ENCODE measurements at places on chromosomes 7 and 10.
A peak's percentile ranks its signal among the peaks of the same experiment; 100 is the strongest.

DNA sequence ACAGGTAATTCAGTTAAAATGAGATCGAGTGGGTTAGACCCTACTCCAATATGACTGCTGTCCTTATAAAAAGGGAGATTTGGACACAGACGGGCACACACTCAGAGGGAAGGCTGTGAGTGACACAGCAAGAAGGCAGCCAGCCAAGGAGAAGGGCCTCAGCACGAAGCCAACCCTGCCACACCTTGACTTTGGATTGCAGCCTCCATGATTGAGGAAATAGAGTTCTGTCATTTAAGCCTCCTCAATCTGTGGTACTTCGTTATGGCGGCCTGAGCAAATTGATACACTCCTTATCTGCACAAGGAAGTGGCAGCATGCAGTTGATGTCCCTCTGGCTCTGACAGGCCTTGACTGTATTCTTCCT lies 43.8 kb downstream of the SH2D4B start:
- no peak for DNase-seq

DNA sequence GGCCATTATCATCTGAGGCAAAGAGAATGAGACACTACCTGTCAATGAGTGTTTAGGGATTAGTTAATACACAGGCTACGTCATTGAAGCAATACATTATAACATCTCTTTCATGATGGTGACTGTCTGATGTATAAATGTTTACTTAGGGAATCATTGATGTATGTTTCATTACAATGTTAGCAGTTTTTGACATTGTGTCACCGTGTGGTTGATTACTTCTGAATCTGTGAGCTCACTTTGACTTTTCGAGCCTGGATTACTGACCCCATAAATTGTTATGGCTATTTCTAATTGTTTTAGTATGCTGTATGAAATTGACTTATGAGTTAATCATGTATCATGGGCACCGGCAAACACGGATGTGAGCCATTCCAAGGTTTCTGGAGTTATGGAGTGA lies 494.0 kb downstream of the MAGI2 start:
- DNase-seq: no peak

GRCh38 chr7:34491899-34492298 lies 166.1 kb upstream of the NPSR1 start:
- DNase-seq: no peak

DNA sequence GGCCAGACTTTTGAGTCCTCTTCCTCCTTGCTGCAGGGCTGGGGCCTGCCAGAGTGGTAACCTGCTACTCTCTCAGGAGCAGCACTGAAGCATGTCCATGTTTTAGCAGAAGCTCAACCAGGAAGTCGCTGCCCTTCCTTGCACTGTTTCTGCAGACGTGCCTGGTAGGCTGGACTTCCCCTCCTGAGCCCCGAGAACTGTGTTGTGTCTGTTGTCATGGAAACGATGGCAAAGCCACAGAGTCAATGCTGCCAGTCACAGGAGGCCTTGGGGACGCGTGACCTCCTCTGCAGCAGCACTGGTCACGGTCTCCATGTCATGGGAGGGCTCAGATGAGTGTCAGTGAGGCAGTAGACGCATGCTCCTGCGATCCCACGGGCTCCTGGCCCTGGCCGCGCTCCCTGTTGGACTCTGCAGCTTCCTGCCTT lies 145.5 kb downstream of the FANK1 start:
- DNase-seq: no peak

- DNase-seq: no peak
These were observed 52.6 kb downstream of the TRRAP start for GRCh38 chr7:98930921-98931320.

GRCh38 chr10:2610946-2611345 lies 456.4 kb upstream of the PFKP start:
- DNase-seq: peak; percentile 38

GRCh38 chr10:115996031-115996430 lies 277.0 kb downstream of the GFRA1 start:
- DNase-seq: no peak

- no peak for DNase-seq
These were observed 38.8 kb upstream of the GRB10 start for GRCh38 chr7:50821457-50822008.

DNA sequence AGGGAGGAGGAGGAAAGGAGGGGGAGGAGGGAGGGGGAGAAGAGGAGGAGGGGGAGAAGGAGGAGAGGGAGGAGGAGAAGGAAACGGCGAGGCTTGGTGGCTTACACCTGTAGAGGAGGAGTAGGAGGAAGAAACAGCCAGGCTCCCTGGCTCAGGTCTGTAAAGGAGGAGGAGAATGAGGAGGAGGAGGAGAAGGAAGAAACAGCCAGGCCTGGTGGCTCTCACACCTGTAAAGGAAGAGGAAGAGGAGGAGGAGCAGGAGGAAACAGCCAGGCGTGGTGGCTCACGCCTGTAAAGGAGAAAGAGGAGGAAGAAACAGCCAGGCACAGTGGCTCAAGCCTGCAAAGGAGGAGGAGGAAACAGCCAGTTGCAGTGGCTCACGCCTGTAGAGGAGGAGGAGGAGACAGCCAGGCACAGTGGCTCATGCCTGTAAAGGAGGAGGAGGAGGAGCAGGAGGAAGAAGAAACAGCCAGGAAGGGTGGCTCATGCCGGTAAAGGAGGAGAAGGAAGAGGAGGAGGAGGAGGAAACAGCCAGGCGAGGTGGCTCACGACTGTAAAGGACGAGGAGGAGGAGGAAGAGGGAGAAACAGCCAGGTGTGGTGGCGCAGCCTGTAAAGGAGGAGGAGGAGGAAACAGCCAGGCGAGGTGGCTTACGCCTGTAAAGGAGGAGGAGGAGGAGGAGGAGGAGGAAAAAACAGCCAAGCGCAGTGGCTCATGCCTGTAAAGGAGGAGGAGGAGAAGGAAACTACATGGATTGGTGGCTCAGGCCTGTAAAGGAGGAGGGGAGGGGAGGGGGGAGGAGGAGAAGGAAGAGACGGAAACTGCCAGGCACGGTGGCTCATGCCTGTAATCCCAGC lies 14.9 kb upstream of the CRCP start:
- peak; percentile 23 for DNase-seq

- no peak for DNase-seq
These were observed 66.8 kb downstream of the LRMDA start for GRCh38 chr10:75497997-75498883.

- DNase-seq: no peak
These were observed 63.9 kb upstream of the RNF148 start for GRCh38 chr7:122766593-122766992.

DNA sequence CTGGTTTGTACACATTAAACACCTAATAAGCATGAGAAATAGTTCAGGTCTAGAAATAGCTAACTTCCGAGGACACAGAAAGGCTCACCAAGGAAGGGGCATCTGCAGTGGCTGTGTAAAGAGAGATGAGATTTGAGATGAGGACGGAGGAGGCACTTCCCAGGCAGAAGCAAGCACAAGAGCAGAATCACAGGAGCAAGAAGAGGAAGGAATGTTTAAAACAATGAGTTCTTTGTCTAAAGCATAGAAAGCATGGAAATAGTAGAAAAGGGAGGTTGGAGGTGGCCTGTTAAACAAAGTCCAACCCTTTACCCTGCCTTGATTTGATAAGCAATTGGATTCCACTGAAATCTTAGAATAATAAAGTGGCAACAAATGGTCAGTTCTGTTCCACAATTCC lies 11.6 kb upstream of the PON3 start:
- DNase-seq: no peak

GRCh38 chr10:112698133-112698817 lies 251.3 kb downstream of the VTI1A start:
- no peak for DNase-seq

- DNase-seq: no peak
These were observed 32.9 kb upstream of the CCDC71L start for GRCh38 chr7:106693677-106694353.

- DNase-seq: no peak
These were observed 1.3 kb upstream of the BMPER start for GRCh38 chr7:33903791-33904680.

DNA sequence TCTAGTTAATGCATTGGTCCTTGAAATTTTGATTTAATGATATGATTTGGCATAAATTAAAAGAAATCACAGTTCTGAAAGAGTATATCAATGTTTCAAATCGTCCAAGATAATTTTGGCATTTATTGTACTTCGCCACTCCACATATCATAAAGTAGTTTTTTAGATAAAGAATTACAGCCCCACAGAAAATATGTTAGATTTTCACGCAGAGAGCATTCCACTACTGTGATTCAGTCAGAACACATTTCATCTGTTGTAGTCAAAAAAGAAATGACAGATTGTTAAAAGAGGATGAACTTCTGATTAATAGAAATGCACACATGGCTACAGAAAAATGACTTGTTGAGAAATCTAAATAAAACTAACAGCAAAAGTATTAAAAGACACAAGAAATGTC lies 1063.5 kb upstream of the LRRN3 start:
- no peak for DNase-seq

- no peak for DNase-seq
These were observed 65.2 kb upstream of the CHST15 start for GRCh38 chr10:124158592-124158991.

DNA sequence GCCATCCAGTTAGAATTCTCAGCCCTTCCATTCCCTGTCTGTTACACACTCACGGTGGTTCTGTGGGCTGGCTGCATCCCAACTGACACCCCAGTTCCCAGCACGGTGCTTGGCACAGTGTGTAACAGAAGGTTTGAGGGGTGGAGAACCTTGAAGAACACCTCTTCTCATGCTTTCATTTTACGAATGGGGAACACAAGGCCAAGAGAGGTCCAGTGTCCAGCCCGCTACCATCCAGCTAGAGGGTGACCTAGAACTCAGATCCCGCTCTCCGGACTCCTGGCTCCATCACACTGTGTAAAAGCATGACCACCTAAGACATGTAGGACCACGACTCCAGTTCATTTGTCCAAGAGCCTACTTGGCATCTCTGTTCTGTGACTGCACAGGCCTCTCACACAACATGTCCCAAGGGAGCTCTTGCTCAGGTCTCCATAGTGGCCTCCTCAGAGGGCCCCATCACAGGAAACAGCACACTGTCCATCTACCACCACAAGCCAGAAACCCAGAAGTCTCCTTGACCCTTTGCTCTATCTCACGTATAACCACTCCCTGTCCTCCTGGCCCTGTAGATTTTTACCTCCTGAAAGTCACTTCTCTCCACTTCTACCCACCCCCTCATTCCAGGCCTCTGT lies 2.8 kb upstream of the CDH23 start:
- DNase-seq: no peak

DNA sequence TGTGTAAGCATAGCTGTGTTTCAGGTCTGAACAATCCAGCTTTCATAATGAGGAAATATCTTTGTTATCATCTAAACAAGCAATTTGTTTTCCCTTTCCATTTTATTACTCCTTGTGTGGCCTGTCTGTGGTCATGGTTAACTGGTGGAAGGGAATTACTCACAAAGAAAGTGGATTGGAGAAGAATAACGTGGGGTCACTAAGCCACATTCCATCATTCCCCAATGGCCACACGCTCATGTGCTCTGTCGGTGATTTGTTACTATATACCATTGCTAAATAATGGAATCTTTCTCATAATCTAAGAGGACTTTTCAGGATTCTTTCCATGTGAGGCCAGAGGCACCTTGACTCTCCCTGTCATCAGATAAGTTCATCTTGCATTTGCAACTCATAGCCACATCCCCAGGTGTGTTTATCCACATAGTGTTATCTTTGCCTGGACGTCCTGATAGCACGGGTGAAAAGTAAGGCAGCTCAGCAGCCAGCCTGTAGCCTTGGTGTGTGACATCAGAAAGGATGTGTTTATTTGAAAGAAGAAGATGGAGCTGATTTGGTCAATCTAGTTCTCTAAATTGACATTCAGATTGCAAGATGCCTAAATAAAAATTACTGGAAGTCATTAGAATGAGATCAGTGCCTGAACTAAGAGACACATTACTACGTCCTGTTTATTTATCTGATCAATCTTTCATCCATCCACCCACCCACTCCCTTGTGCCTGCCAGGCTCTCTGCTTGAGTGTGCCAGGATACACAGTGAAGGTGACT lies 128.9 kb downstream of the CELF2 start:
- no peak for DNase-seq

DNA sequence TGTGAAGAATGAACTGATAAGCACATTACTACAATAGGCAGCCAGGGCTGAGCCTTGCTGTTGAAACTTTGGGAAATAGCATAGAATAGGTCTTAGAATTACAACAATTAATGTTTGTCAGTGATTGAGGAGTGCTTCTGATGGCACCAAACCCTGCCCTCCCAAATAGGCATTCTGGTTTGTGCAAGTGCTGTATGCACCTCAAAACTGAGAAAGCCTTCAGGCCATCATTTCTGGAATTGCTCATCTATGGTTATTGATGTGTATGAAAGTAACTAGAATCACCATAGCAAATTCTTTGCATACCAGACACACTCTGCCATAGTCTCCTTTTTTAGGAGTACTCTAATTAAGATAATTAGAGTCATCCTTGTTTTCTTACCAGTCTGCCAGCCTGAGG lies 585.0 kb upstream of the MBL2 start:
- DNase-seq: no peak

DNA sequence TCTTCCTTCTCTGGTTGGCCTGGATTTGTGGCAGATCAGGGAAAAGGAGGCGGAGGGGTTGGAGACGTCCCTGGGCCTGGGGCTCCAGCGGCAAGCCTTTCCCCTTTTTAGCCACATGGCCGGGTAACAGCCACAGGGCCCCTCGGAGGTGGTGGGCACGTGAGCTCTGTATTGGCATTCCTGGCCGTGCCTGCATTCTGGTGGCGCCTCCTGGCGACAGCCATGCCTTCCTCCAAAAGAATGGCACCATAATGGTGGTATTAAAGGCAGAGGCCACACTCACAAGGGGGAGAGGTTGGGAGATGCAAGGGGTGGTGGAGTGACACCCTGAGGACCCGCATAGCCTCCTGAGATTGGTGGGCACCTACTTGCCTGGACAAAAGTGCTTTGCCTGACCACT lies 3.0 kb upstream of the AQP1 start:
- DNase-seq: no peak

DNA sequence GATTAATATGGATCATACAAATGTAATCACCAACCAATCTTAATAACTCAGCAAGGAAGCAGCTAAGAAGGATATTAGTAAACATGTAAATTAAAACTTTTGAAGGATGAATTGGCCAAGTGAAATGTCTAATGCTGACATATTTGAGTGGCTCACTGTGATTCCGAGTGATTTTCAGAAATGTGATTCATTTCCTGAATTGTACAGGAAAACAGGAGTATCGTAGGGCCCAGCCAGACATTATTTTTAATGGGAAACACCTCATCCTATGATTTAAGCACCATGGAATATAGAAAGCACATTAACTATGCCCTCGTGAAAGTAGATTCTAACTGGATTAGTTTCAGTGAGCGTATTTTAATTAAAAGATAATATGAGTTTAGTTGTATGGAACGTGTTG lies 82.3 kb downstream of the LHFPL3 start:
- DNase-seq: no peak

- no peak for DNase-seq
These were observed 233.1 kb upstream of the PHYHIPL start for GRCh38 chr10:58943256-58943890.

DNA sequence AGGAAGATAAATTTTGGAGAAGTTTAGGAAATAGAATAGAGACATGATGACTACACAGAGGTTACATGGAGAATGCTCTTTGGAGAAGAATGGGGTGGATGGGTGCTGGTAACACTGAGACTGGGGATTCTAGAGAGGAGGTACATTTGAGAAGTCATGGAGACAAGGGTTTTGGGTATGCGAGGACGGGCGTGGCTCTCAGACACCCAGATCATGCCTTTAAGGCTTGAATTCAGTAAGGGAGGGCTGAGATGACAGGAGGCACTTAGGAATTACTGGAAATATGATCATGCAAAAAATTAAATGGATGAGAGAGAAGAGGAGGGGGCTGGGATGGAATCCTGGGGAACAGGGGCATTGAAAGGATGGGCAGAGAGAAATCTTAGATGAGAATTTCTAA lies 168.8 kb downstream of the ITGA8 start:
- DNase-seq: no peak

All from NCI-H2081 (cell line).